Activated CD4-positive, alpha-beta T cell treated with anti-CD3 and anti-CD28 coated beads, Interleukin-2, amount 10 ng/mL, durations not matched to agents 7 days and 5 days (primary cell): ENCODE measurements at places on chromosomes 1 and 21.

GRCh38 chr1:100414693-100415497, 62.6 kb downstream of the CDC14A start:
- DNase-seq: no peak

DNA sequence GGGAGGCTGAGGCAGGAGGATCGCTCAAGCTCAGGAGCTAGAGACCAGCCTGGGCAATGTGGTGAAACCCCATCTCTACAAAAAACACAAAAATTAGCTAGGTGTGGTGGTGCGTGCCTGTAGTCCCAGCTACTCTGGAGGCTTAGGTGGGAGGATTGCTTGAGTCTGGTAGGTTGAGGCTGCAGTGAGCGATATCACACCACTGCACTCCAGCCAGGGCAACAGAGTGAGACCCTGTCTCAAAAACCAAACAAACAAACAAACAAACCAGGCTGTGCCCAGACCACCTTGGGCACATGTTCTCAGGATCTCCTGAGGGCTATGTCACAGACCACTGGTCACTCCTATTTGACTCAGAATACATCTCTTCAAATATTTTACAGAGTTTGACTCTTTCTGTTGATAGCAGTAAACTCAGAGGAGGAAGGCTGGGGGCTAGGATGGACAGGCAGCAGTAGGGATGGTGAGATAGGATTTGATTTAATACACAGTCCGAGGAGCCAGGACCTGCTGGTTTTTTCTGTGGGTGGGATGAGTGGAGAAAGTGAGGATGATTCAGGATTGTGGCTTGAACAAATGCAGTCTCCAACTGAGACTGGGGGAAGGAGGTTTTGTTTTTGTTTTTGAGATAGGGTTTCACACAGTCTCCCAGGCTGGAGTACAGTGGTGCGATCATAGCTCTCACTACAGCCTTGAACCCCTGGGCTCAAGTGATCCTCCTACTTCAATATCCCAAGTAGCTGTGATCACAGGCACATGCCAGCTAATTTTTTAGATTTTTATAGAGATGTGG, 46.5 kb downstream of the OLFML3 start:
- no peak for DNase-seq

GRCh38 chr1:44260792-44261170, 47.5 kb downstream of the DMAP1 start:
- no peak for DNase-seq

- no peak for DNase-seq
Observed at GRCh38 chr1:246152986-246153431, 354.1 kb downstream of the SMYD3 start.
